Head of caudate nucleus (tissue), 42 donors: ENCODE measurements at places on chromosomes 6 and 20.

DNA sequence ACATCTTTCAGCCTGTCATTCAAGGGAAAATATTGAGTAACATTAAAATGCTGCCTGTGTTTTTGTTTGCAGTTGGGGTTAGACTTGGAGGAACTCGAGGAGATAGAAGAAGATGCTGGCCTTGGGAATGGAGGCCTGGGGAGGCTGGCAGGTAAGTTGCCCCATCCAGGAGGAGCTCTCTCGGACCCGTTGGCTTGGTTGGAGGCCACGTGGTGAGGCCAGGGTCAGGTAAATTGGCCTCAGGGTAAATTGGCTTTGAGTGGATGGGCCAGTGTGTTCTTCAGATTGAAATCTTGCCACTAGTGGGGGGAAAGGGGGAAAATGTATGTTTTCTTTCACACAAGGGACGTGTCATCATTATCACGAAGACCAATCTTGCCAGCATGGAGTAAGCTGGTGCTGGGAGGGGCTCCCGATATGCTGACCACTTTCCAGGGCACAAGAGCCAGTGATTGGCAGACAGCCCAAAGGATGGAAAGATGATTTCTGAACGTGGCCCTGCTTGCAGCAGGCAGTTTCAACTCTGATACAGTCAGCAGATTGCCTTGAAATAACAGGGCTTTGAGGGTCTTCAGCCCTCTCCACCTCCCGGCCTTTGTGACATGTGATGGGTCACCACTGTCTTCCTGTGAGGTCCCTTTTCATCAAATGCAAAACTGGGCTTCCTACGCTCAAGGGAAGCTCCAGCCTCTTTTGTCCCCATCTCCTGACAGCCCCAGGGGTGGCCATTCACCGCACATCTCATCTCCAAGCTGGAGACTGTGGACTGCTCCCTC, 21.4 kb downstream of the PYGB start:
- DNase-seq, result peak; percentile 3

- no peak for DNase-seq
These were observed 297.8 kb upstream of the BMP2 start for GRCh38 chr20:6469695-6470094.

DNA sequence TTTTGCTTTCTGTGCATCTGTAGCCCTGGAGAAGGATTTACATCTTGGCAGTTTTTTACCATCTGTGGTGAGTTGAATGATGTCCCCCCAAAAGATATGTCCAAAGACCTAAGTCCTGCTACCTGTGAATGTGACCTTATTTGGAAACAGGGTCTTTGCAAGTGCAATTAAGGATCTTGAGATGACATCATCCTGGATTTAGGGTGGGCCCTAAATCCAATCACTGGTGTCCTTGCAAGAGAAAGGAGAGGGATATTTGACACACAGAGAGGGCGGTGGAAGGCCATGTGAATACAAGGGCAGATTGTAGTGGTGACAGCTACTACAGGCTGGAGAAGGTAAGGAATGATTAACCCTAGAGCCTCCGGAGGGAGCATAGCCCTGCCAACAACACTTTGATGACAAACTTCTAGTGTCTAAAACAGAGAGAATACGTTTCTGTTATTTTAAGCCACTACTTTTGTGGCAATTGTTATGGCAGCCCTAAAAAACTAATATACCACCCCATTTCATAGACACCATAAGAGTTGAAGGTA, 35.1 kb downstream of the MKKS start:
- no peak for DNase-seq

DNA sequence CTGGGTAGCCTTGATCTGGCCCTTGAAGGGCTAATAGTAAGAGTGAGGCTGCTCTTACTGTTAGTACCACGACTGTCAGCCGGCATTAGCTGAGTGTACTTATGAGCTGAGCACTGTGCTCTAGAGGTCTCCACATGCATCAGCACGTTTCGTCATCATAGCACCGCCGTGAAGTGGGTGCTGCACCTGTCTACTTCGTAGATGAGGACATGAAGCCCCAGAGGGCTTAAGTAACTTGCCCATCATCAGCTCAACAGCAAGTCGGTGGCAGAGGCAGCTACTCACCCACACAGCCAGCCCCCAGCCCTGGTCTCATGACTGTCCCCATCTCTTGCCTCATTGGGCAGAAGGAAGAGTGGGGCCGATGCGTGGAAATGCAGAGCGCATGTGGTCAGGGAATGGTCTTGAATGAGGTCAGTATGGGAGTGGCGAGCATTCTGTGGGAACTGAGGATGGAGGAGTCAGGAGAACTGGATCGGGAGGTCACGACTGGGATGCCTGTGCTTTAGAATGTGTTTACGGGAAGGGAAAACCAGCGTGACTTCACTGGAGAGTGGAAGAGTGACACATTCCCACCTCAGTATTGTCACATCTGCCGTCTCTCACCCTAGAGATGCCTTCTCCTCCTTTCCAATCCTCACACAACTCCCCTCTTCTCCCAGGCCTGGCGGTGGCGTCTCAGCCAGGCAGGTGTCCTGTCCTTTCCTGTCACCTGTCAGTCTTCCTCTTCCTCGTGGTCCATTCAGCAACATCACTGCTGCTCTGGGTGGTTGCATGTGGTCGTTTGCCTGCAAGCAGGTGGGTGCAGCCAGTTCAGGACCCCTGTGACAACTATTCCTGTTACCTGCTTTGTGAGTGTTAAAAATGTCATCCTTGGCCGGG, 6.0 kb downstream of the SYTL3 start:
- no peak for DNase-seq

DNA sequence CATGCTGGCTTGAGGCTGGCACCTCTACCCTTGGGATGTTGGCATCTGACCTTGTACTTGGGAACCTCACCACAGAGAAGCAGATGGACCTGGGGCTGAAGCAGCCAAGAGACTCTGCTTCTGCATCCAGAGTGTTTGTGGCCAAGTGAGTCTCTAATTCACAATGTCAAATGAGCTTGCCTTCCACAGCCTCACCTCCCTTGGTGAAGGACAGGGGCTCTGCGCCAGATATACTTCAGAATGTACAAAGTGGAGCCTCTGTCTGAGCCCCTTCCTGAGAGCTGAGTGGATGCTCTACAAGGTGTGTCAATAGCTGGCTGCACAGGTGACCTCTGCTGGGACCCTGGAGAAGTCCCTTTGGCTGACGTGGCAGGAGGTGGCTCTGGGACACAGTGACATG, 508.9 kb downstream of the CDH26 start:
- no peak for DNase-seq

DNA sequence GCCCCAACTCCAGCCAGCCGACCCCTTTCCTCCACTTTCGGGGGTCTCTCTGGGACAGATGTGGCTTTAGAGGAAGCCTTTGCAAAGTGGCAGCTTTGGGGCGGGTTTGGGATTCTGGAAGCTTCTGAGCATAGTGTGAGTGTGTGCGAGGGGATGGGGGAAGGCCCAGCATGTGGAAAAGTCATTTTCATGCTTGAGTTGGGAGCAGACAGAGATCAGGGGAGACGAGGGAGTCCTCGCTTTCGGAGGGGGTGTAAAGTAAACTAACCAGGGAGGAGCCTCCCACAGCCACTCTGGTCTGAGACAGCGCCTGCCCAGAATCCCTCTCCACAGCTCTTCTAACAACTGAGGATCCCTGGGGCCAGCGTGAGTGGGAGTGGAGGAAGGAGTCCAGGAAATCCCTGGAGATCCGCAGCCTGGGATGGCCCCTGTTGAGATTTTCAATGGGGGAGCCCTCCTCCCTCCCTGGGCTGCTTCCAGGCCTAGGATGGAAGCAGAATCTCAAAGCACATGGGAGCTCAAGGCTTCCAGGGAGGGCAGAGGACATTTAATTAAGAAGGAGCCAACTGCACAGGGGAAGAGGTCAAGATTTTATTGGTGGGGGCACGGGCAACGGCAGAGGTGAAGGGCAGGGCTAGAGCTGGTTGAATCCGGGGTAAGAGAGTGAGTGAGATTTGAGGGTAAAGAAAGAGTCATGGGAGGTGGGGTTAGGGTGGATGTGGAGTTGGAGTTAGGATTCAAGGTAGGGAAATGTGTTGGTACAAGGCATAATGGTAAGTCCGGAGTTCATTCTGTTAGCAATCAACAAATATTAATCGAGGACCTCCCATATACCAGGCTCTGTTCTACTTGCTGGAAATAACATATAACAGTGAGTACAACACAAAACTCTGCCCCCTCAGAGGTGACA, 102.3 kb upstream of the FOXP4 start:
- DNase-seq, result no peak

DNA sequence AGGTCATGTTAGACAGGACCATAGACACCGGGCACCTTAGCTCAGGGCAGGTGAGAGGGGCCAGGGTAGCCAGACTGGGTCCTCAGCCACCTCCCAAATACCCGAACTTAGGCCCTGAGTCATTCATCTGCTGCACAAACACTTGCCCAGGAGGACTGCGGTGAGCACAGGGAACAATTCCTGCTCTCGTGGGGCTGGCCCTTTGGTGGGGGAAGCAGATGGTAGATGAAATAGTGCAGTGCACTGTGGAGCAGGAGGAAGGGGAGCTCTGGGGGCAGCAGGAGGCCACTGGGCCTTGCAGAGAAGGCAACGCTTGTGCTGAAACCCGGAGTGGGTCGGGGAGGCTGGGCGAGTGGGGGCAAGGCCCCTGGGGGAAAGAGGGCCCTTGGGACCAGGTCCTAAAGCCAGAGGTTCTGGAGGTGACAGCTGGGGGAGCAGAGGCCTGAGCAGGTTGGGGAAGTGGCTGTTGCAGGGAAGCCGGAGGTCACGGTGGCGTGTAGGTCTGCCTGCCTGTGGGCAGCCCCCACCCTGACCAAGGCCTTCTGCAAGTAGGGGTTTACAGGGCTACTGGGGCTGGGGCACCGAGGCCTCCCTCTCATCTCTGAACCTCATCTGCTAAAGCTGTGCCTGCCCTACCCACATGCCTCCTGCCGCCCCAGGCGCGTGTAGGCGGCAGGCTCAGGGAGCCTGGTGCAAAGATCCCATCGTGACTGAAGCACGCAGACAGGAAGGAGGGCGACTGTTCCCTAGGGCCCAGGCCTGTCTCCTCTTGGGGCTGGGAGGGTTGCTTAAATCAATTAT, 4.7 kb upstream of the NPBWR2 start:
- DNase-seq, result peak; percentile 57

DNA sequence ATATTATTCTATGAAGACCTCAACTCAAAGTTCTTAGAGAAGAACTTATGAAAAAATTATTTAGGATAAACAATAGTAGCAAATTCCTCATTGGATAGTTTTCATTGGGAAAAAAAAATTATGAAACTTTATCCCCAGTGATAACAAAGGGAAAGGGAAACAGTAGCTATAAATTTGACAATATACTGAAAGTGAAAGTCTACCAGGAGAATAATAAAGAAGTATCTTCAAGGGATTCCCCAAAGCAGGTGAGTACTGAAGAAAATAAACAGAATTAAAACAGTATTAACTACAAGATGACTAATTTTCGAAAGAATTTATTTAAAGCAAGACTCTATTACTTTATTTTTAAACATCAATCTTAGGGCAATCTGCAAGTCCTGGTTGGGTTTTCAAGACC, 56.4 kb downstream of the REPS1 start:
- no peak for DNase-seq

GRCh38 chr6:108711071-108711470, 137.2 kb upstream of the ARMC2 start:
- no peak for DNase-seq

GRCh38 chr6:33118525-33119123, 42.8 kb downstream of the HLA-DPB1 start:
- no peak for DNase-seq

DNA sequence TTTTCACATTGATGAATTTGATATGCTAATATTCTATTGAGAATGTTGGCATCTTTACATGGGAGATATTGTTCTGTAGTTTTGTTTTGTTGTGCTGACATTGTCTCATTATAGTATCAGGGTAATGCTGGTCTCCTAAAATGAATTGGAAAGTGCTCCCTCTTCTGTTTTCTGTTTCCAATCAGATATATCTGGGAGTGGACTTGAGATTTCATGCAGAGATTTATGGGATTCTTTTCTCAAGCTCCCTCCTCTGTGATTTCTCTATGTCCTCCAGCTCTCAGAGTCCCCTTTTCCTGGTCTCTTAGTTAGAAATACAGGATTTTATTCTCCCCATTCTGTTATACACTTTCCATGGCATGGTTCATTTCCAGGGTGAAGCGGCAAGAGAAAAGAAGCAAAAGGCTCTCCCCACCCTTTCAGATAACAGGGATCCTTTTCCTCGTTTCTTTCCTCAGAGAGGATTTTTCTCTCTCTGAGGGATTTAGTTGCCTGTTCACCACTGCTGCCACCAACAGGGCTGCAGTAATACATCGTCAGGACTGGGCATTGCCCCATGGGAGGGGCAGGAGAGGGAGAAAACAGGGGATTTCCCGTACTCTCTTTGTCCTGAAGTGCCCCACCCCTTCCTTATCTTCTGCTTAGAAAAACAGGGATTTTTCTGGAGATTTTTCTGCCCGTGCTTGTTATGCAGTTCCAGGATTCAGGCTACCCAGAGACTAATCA, 59.3 kb upstream of the STMND1 start:
- peak; percentile 75 for DNase-seq

DNA sequence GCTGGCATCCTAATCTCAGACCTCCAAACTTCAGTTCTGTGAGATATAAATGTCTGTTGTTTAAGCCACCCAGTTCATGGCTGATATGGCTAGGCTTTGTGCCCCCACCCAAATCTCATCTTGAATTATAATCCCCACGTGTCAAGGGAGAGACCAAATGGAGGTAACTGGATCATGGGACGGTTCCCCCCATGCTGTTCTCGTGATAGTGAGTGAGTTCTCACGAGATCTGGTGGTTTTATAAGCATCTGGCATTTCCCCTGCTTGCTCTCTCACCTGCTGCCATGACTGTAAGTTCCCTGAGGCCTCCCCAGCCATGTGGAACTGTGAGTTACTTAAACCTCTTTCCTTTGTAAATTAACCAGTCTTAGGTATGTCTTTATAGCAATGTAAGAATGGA, 56.7 kb downstream of the KIAA0319 start:
- no peak for DNase-seq

- no peak for DNase-seq
These were observed 12.8 kb upstream of the PGC start for GRCh38 chr6:41759905-41760579.

DNA sequence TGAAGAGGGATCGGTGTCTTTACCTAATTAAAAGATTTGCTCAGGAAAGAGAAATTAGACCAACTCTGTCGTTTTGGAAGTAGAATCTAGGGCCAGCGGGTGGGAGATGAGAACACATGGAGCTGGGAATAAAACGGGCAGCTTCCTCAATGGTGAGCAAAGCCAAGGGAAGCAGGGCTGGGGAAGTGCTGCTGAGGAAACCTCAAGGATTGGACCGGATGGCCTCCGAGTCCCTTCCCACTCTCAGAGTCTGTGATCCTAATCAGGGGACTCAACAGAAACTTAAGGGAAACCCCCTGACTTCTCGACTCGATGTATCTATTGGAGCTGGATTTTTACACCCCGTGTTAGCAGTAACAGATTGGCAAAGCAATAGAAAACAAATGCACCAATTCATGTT, 10.8 kb downstream of the GCNT2 start:
- DNase-seq, result no peak

- no peak for DNase-seq
These were observed 98.0 kb upstream of the TMEM30A start for GRCh38 chr6:75382634-75382900.

- DNase-seq, result no peak
These were observed 6.2 kb downstream of the PCNA start for GRCh38 chr20:5113615-5113986.

- no peak for DNase-seq
These were observed 34.6 kb upstream of the HLA-G start for GRCh38 chr6:29793036-29793356.

GRCh38 chr6:77373955-77374354, 89.3 kb downstream of the HTR1B start:
- no peak for DNase-seq
